ENCODE measurements at places on chromosomes 11 and 22.

GRCh38 chr11:130070109-130070845 is 583 bp downstream of the APLP2 start:
- DNase-seq: peak; percentile 52

DNA sequence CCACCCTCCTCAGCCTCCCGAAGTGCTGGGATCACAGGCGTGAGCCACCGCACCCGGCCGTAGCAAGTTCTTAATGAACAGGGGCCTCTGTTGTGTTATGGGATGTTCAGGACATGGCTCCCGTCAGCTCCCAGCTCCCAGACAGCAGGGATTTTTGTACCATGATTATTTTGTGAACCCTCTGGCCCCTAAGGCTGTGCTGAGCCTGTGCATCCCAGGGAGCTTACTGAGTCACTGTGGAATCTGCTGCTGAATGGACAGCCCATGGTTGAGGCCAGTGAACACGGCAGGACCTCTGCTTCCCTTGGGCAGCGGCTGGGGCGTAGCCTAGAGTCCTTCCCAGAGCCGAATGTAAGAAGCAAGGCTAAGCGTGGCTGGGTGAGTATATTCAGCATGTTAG is 245.2 kb downstream of the NTM start:
- DNase-seq: no peak

GRCh38 chr11:61697764-61698163 is 17.6 kb downstream of the DAGLA start:
- peak; percentile 18 for DNase-seq

DNA sequence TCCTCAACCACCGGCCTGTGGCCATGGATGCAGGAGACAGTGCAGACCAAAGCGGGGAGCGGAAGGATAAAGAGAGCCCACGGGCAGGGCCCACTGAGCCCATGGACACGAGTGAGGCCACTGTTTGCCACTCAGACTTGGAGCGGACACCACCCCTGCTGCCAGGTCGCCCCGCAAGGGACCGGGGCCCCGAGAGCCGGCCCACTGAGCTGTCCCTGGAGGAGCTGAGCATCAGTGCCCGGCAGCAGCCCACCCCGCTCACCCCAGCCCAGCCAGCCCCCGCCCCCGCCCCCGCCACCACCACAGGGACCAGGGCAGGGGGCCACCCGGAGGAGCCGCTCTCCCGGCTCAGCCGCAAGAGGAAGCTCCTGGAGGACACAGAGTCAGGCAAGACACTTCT is 14.5 kb upstream of the SUSD2 start:
- no peak for DNase-seq

DNA sequence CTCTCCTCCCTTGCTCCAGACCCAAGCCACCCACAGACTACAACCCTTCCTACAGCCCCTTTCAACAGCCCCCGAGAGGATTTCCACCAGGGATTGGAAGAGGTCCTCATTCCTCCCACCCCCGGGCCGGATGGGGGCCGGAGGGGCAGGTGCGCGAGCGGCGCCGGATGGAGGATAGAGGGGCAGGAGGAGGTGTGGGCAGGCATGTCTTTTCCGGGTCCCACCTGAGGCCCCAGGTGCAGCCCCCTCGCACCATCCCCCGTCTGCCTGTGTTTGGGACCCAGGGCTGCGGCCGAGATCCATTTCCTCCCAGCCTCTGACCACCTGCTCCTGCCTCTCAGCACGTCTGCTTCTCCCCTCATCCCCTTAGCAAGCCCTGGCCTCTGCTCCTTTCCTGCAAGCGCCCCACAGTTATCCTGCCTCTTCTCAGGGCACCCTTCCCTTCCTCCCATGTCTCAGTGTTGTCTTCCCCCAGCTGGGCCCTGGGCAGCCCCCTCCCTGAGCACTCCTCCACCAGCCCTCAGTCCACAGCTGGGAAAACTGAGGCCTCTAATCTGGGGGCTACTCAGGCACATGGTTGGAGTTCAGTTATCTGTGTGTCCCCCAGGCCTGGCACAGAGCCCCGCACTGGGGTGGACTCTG is 19.3 kb upstream of the CBX7 start:
- no peak for DNase-seq

DNA sequence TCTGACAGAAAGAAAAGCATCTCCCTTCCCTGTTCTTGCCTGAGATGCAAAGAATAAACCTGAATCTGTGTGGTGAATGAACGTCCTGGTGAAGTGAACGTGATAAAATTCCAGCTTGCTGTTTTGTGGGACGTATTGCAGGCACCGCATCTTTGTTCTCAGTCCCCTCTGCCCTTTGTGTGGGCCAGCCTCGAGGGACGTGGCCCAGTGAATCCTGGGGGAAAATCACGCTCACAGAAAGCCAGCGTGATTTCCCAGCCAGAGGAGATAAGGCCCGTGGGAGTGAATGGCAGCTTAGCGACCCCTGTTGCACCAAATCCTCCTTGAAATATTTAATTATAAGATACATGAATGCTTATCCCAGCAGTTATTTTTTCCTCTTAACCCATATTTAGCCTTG is 129.1 kb downstream of the COMMD9 start:
- DNase-seq: no peak

- no peak for DNase-seq
These were observed 4.1 kb downstream of the ZNF214 start for GRCh38 chr11:7016011-7016410.

- no peak for DNase-seq
These were observed 158.3 kb upstream of the CTSC start for GRCh38 chr11:88495836-88496235.

- DNase-seq: no peak
These were observed 160.3 kb downstream of the MN1 start for GRCh38 chr22:27641049-27641795.

DNA sequence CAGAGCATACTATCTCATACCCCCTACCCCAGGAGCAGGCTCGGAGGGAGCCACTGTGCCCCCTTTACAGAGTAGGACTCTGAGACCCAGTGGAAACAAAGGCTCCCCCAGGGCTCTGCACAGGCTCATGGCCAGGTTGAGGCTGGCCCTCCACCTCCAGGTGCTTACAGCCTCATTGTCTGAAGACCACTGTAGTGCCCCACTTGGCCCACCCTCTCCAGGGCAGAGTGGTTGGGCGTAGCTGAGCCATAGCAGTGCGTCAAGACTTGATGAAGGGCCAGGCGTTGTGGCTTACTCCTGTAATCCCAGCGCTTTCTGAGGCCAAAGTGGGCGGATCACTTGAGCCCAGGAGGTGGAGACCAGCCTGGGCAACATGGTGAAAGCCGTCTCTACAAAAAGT is 1.7 kb downstream of the ANKRD13D start:
- DNase-seq: no peak

GRCh38 chr11:86761978-86762377 is 38.4 kb upstream of the PRSS23 start:
- no peak for DNase-seq
